ENCODE measurements at places on chromosomes 12 and 14.

- peak; percentile 4 for DNase-seq
Measured at GRCh38 chr12:61998791-61999190, 261.4 kb upstream of the USP15 start.

- peak; percentile 54 for DNase-seq
Measured at GRCh38 chr12:6452245-6452943, 552 bp downstream of the TAPBPL start.

- DNase-seq = no peak
Measured at GRCh38 chr12:54684636-54685630, 36.8 kb upstream of the DCD start.

DNA sequence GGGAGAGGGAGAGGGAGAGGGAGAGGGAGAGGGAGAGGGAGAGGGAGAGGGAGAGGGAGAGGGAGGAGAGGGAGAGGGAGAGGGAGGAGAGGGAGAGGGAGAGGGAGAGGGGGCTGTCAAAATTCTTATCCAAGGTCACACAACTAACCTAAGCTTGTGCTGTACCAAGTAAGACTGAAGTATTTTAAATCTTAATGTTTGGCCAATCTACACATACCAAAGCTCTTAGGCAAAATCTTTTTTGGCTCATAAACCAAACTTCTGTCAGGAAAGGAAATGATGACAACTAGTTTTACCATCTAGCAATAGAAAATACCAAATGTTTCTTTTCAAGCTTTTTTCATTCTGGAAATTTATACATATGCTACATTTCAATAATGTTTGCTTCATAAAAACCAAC is 33.8 kb downstream of the CCDC38 start:
- DNase-seq = no peak

DNA sequence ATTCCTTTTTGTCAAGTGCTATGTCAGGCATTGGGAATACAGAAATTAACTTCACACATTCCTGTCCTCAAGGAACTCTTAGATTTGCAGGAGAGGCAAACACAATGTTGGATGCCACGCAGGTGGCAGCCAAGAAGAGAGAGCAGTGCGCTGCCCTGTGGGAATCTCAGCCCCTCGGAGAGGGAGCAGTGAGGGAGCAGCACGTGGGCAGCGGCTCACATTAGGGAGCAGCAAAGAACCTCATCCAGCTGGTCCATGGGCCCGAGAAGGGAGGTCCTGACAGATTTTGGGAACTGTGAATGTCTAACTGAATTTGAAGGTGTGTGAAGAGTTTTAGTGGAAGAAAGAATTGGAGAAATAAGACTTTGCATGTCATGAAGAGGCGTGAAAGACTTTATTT is 47.2 kb upstream of the EVL start:
- no peak for DNase-seq

DNA sequence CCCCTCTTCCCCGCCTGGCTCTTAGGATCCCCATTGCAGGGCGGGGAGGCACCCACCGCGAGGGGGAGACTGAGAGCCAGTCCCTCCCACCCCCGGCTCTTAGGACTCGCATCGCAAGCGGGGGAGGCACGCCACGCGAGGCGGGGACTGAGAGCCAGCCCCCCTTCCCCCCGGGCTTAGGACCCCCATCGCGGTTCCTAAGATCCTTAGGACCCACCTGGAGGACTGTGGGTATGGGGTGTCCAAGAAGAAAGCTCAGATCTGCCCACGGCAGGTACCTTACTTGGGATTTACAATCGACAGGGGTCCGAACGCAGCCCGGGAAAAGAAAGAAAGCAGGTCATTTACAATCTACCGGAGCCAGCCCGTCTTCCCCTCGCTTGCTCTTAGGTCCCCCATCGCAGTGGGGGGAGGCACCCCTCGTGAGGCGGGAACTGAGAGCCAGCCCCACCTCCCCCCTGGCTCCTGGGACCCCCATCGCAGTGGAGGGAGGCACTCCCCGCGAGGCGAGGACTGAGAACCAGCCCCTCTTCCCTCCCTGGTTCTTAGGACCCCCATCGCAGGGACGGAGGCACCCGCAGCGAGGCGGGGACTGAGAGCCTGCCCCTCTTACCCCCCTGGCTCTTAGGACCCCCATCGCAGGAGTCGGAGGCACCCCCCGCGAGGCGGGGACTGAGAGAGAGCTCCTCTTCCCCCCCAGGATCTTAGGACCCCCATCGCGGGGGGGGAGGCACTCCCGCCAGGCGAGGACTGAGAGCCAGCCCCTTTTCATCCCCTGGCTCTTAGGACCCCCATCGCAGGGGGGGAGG is 43.7 kb downstream of the DDX11 start:
- no peak for DNase-seq

DNA sequence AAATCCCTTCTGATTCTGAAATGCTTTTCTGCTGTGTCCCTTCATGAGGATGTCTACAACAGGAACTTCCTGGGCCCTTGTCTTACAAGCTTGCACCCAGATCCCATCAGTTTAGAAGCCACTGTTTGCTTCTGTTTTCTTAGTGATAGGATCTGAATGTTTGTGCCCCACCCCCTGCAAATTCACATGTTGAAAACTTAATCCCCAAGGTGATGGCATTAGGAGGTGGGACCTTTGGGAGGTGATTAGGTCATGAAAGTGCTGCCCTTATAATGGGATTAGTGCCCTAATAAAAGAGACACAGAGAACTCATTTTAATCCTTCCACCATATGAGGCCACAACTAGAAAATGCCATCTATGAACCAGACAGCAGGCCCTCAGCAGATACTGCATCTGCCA is 36.0 kb upstream of the GNPNAT1 start:
- DNase-seq = no peak

- peak; percentile 30 for DNase-seq
Measured at GRCh38 chr14:100246809-100247428, 8.0 kb downstream of the YY1 start.

GRCh38 chr12:120901818-120902217 is 2.3 kb downstream of the SPPL3 start:
- no peak for DNase-seq

DNA sequence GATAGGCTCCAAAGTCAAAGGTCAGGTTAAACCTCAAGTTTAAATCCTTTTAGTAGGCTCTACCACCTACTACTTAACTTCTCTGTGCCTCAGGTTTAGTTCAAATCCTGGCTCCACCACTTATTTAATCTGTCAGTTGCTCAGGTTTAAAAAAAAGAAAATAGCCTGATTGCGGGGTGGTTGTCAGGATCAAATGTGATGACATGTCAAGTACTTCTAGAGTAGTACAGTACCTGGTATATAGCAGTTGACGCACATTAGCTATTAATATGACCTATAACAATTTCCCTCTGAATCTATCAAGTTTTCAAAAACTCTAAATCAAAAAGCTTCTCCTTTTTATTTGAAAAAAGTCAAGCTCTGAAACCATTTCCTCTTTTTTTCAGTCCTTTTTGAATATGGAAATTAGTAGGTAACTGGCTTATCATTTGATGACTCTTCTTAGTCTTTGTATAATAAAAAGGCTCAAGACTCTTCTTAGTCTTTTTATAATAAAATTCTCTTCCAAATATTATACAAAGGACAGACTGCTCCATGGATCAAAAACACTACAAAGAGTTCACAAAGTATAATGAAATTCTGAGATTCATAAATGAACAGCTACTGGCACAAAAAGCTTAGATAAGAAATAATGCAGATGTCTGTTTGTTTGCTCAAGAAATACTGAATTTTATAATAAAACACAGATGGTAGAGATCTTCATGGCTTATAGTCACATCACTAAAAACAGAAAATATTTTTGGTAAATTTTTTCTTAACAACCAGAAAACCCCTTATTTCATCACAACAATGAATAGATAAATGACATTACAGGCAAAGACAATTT is 5.0 kb downstream of the OSBPL8 start:
- no peak for DNase-seq

DNA sequence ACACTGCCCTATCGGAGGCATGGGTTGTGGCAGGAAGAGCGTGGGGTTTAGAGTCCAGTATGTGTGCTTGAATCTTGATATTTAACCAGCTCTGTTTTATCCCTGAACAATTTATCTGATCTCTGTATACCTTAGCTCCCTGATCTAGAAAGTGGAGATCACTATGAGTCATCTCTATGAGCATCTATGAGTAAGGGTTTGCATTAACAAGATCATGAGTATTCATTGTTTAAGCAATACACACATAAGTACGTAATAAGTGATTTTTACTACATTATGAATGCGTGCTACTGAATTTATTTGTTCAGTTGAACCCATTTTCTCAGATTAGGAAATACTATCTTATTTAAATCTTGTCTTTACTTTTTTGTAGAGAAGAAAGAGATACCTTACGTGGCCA is 49.4 kb downstream of the GPATCH2L start:
- no peak for DNase-seq

GRCh38 chr12:6831450-6831995 is 3.3 kb downstream of the P3H3 start:
- no peak for DNase-seq

DNA sequence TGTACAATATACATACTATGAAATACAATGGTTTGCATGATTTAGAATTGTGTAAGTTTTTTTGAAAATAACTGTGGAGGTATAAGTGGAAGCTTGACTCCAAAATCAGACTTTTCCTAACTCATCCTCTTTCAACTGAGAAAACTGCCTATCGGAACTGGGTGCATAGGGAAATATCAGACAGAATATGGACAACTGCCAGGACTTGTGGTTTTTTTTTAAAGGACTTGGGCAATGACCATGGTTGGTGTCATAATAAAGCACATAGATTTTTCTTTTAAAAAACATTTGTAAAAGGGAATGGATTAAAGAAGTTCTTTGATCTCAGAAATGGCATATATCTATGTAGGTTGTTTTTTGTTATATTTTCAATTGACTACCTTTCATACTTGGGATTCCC is 53.3 kb upstream of the LRRK2 start:
- peak; percentile 16 for DNase-seq

- no peak for DNase-seq
Measured at GRCh38 chr14:44981198-44981597, 19.2 kb downstream of the TOGARAM1 start.

DNA sequence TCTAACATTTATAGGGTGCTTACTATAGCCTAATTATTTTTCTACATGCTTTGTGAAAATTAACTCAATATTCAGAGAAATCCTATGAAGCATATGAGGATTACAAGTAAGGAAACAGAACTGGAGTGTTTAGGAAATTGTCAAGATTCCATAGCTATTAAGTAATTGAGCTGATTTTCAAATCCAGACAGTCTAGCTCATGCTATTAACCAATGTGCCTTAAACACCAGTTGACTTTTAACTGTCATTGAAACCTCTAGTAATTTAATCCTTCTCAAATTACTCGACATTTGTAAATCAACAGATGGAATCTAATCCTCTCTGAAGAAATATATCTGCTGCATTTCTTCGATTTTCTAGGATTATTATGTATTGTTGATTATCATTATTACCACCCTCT is 488.9 kb downstream of the MDGA2 start:
- DNase-seq = no peak

- DNase-seq = no peak
Measured at GRCh38 chr12:116068853-116069252, 208.6 kb downstream of the MED13L start.

GRCh38 chr12:130154276-130155070 is 7.8 kb upstream of the FZD10 start:
- DNase-seq = no peak

GRCh38 chr14:66509874-66510273 is 1.9 kb downstream of the GPHN start:
- DNase-seq = no peak

DNA sequence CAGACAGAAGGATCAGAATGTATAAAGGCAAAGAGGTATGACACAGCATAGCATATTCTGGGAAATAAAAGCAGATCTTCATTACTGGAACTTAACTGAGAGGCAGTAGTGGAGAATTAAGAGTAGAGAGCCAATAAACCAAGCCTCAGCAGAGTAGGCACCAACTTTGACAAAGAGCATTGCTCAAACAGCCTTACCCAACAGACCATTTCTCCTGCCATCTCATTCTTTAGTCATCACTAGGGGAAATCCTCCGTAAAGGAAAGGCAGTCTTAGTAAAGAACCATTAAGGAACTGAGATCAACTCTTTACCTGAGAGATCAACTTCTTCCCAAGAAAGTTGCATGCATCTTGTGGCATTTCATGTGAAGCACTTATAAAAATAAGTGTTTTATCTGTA is 36.6 kb downstream of the SENP1 start:
- no peak for DNase-seq

DNA sequence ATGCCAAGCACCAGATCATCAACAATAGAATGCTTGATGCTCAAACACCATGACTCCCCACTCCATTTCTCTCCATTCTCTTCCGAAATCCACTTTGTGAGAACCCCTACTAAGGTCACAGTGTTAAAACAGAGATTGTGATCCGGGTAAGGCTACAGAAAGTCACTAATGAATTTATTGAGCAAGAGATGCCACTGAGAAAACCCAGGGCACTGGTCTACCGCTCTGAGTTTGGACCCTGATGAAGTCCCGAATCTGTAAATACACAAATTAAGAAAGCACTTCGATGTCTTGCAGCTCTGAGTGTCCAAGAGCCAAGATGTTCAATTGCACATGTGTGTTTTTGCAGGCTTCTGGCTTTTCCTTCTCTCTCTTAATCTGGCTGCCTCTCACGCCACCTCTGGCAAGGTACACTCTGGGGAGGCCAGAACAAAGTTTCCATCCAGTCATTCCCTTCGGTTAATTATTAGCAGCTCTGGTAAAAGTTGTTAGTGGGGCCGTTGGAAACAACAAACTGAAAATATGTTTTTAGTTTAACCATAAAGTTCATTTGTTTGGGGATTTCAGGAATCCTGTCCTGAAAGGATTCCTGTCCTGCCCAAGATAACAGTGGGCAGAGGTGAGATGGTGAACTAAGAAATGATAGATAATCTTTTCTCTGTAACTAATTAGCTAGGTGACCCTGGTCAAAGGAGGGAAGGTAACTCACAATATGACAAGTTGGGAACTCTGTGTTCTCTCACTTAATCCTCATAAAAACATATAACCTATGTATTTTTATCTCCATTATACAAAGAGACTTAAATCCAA is 75.4 kb downstream of the BTG1 start:
- no peak for DNase-seq

DNA sequence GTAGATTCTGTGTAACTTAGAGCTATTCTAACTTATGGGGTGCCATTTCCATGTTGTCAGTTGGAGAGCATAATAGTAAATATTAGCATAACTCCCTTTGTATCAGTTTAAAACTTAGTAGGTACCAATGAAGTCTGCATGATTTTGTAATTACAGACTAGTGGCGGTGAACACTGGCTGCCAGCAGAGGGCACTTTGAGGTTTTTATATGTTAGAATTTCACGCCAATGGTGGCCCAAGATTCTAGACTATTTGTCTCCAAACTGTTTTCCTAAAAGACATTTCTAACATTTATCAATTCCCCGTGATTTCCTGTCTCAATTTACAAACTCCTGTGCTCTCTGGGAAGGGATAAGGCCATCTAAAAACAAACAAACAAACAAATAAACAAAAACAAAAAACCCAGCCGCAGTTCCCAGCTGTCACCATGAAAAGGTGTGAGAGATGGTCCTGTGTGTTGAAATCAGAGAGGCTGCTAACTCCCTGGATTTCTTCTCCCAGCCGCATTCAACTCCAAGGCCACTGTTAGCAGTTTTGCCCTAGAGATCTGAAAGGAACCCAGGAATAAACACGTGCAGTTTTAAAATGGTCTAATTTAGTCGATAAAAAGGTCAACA is 57.6 kb downstream of the BRMS1L start:
- peak; percentile 73 for DNase-seq
